ENCODE measurements at places on chromosomes 16 and 17.
A peak's percentile ranks its signal among the peaks of the same experiment; 100 is the strongest.

GRCh38 chr16:31678649-31679325 is 151.1 kb downstream of the AHSP start:
- DNase-seq, result no peak

GRCh38 chr17:17677299-17678040 is 3.8 kb upstream of the RAI1 start:
- no peak for DNase-seq

GRCh38 chr17:41972571-41973407 is 6.2 kb downstream of the CNP start:
- DNase-seq, result peak; percentile 83

DNA sequence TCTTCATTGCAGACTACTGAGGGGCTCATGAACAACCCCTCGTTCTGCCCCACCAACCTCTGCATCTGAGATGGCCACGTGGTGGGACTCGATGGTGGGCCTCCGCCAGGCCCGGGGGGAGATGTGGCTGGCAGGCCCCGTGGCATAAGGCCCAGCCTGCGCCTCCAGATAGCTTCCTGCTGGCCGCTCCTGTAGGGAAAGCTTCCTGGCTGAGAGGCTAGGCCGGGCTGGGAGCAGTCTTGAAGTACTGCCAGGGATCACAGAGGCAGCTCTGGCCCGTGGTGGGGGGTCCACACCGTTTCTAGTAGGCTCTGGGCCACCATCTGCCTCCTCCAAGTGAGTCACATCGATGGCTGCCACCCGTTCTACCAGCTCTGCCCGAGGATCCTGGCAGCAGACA is 7.6 kb downstream of the CAMKK1 start:
- DNase-seq, result no peak

GRCh38 chr17:59010026-59010425 is 96.7 kb downstream of the TRIM37 start:
- no peak for DNase-seq

DNA sequence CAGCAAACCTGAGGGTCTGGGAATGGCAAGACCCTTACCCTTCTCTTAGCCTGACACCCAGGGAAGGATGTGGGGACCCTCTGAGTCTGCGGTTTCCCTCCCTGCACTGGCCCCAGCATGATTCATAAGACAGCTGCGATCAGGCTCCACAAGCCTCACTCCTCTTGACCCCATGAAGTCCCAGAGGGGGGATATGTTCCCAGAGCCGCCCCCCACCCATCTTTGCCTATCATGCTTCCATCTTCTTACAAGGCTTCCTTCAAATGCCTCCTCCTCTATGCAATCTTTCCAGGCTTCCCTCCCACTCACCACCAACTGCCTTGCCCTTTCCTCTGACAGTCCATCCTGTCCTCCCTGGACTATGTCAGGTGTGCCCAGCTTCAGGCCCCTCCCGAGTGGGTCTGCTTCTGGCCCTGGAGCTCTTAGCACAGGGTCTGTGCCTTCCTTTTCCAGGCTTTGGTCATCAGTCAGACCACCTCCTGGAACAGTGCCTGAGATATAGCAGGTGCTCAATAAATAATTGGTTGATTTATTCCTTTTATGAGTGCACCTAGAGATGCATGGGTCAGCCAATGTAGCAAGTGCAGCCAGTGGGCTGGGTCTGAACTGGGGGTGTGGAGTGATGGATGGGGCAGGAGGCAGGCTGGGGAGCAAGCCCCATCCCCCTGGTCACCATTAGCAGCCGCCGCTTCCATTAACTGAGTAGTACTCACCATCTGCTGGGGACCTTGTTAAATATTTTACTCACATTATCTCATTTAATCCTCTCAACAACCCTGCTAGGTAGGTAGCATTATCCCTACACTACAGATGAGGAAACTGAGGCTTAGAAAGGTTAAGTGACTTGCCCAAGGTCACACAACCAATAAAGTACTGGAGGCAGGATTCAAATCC is 8.4 kb downstream of the DLX3 start:
- DNase-seq, result peak; percentile 31

DNA sequence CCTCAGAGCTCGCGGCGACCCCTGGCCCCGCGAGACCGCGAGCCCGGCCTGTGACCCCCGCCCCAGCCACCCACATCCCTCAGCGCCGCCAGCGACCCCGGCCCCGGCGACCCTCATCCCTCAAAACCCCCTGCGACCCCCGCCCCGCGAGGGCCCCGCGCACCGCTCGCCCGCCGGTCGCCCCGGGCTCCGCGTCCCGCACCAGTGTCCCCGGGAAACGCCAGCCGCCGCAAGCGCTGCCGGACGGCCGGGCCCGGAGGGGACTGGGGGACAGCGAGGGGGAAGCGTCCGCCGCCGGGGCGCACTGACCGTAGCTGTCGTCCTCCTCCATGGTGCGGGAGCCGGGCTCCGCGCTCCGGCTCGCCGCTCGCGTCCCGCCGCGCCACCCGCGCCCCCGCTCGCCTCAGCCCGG is at the start of gene CYTH1:
Gene CYTH1, minus strand, starts transcription at position 381 of the 412 bp plus-strand sequence. Its CDS starts 50 bp downstream, at position 331.
- no peak for DNase-seq
